Progenitor cell of endocrine pancreas (in vitro differentiated cells): ENCODE measurements at places on chromosomes 1 and 21. TPM values are rescaled to one million over a fixed set of nuclear protein-coding genes. Genes with fewer than 3 reads are reported as not detected.

DNA sequence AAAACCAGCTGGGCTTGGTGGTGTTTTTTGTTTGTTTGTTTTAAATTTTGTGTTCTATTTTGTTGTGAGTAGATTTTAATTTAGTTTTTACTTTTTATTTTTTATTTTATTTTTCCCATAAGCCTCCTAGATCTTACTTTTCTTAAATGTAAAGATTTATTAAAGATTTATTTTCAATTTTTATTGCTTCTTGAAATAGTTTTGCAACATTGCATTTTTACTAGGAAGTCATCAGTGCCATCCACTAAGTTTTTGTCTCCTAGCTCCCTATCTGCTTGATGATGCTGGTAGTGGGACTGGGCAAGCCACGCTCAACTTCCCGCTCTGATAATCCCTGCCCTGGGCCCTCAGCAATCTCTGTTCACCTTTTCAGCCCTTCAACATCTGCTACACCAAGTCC, 175.4 kb downstream of the CDC7 start:
- DNase-seq, result no peak

GRCh38 chr1:162835157-162835899, 25.6 kb downstream of the CCDC190 start:
- DNase-seq, result no peak

DNA sequence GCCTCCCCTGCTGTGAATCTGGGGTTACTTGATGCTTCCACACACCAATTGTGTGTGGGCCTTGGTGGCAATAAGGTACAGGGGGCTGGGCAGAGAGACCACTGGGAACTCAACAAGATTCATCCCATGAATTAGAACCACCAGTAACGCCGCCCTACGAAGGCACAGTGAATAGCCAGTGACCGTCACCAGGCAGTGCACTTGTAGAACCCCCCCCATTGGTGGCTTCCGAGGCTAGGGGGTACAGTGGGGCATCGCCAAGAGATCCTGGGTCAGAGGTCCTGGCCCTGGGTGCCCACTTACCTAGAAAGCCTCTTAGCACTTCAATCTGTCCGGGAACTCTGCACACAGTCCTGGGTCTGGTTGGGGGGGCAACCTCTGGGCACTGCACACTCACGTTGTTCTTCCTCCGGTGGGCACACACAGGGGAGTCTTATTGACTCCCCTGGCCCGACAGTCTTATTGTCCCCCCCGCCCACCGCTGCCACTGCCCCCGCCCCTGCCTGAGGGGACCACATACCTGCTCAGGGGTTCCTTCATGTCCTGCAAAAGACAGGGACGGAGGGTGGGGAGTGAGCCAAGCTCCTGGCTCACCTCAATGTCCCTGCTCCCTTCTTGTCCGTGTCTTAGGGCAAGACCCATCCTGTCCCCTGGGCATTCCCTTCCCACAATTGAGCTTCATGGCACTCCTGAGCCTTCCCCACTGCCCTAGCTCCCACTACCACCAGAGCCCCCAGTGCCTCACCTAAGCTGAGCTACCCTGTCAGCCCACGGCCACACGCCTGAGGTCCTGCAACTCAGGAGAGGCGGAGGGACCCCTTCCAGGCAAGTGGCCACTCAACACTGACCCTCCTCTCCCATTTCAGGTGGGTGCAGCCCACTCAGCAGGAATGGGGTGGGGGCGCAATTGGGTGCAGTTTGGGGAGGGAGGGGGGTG, 2.5 kb upstream of the TRIM11 start:
- DNase-seq, result no peak

- DNase-seq, result no peak
Measured at GRCh38 chr21:46021978-46022544, 40.5 kb downstream of the COL6A1 start.

DNA sequence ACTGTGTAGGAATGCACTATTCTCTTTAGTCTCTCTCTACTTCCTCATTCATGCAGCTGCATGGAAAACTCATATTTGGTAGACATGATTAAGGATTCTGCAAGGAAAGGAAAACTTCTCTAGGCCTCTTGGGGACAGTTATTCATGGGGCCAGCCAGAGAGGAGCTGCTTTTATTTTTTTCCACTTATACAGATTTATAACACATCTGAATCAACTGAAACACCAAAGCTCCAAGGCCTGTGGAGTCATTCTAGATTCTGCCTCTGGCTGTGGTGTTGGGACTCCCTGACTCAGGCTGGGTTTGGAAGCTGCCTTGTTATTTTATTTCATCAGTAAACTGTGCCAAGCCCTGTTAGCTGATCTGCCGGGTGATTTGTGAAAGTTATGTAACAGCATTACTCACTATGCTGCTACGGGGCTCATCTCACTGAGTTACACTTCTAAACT, 83.9 kb upstream of the EDEM3 start:
- DNase-seq, result no peak

DNA sequence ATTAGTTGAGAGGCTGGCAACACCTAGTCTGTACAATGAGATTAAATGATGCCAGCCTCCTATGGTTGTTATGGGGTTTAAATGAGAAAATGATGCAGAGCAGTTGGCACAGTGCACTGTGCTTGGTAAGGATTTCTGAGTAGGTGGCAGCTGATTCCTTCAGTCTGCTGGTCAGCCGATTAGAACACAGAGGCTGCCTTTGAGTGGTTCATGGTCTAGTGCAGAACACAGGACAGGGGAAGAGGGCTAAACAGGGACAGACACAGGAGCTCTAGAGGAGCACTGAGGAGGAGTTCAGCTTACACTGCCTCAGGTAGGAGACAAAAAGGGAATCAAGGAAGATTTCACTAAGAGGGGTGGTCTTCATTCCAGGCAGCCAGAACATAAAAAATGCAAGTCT, 1.4 kb downstream of the TIE1 start:
- no peak for DNase-seq

DNA sequence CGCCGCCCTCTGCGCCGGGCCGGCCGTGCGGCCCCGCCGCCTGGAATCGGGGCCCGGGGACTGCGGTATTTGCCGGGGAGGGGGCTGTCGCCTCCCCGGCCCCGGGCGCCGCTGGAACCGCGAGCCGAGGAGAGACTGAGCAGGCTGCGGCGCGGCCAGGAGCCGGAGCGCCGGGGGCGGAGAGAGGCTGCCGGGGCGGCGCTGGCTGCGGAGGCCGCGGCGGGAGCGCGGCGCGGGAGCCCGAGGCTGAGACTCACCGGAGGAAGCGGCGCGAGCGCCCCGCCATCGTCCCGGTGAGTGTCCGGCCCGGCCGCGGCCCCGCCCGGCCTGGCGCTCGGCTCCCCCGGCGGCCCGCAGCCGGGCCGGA, 746 bp downstream of the DYRK1A start:
- DNase-seq, result no peak

DNA sequence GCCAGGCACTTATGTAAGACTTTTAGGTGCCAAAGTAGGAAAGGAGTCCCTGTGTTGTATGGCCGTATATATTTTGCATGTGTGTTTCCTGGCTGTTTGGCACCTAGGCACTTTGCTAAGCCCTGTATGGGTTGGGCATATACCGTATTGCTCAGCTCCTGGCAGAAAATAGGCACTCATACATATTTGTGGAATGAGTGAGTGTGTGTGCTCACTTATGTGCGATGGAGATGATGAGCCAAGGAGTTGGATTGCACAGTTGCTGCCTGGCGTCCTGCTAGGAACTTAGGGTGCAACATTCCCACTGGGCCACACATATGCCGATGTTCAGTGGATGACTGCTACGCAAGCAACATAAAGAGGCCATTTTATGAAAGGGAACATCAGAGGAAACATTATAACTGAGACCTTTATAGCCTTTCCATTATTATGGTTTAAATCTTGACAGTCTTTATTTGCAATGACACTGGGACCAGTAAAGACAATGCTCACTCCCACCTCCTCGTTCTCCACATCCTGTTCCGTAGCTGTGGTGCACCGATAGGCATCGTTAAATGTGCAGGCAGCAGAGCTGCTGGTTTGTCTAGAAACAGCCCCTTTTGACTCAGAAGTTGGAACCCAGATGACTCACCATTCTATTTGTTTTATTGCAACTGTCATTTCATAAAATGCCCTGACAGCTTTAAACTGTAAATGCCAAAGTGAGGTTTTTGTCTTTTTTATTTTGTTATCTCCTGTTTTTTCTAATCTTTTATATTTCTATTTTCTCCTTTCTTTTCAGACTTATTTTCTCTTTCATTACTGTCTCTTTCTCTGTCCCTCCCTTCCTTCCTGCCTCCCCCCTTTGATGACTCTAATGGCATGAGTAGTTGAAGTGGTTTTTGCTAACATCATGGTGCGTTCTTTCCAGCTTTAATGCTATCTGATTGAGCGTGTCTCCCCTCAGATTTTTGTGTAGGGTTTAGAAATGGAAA, 36.1 kb downstream of the PEX14 start:
- DNase-seq, result no peak

GRCh38 chr1:33327587-33328325, 6.9 kb upstream of the A3GALT2 start:
- no peak for DNase-seq

- no peak for DNase-seq
Measured at GRCh38 chr1:65845535-65846060, 52.9 kb downstream of the PDE4B start.

DNA sequence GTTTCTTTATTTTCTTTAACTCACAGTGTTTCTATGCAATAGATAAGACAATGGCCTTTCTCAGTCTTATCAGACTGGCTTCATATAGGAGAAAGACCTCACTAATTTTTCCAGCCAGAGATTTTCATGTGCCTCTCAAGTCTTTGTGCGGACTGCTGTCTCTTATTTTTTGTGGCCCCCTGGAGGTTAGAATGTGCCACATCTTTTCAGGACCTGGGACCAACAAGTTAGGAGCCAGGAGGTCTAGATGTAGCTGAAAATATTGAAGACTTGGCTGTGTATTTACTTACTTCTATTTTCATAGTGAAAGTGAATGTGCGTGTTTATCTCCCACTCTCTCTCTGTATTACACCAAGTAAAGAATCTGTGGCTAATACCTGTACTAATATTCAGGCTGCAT, 42.1 kb upstream of the CFHR3 start:
- DNase-seq, result no peak

DNA sequence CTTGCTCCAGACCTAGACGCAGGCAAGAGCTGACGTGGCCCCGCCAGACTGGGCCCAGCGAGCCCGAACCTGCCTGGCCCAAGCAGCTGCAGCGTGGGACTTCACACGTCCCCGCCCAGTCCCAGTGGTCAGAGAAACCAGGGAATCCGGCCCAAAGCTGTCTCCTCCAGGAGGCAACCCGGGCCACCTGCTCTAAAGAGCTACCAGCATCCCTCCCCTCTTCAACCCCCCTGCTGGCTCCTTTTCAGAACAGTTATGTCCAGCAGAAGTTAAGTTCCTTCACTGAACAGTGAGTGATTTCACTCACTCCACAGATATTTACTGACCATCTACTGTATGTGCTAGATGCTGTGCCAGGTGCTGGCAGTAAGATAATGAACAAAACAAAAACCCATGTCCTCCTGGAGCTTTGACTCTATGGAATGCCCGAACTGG, 2.1 kb upstream of the EFNA1 start:
- DNase-seq, result no peak

- DNase-seq, result no peak
Measured at GRCh38 chr1:40708750-40709099, 17.2 kb downstream of the NFYC start.

- DNase-seq, result no peak
Measured at GRCh38 chr21:33015756-33016155, 10.0 kb upstream of the OLIG2 start.

- no peak for DNase-seq
Measured at GRCh38 chr1:97636941-97637340, 283.9 kb downstream of the DPYD start.

GRCh38 chr1:175015243-175015642, 8.0 kb downstream of the MRPS14 start:
- no peak for DNase-seq

PLEKHG5 gene
- 72.3 and 77.0 TPM in 2 replicates for total RNA-seq

HSD3B2 gene
- total RNA-seq, result not detected in 2 replicates

SPRR2G gene
- not detected in 2 replicates for total RNA-seq

ITLN2 gene
- 1.2 and 1.8 TPM in 2 replicates for total RNA-seq

MEGF6 gene
- total RNA-seq, result 79.2 and 83.8 TPM in 2 replicates

SLC19A2 gene
- total RNA-seq, result 18.1 and 19.5 TPM in 2 replicates

TRABD2B gene
- total RNA-seq, result 11.8 and 14.5 TPM in 2 replicates

RGS4 gene
- total RNA-seq, result 7.3 and 12.1 TPM in 2 replicates

FYB2 gene
- 7.6 and 9.6 TPM in 2 replicates for total RNA-seq

CYP4X1 gene
- total RNA-seq, result 0.24 and 0.80 TPM in 2 replicates

FGGY gene
- 18.0 and 18.2 TPM in 2 replicates for total RNA-seq

FAM163A gene
- 1.1 and 1.5 TPM in 2 replicates for total RNA-seq

C1orf116 gene
- 31.3 and 31.9 TPM in 2 replicates for total RNA-seq

CENPS gene
- 22.2 and 22.5 TPM in 2 replicates for total RNA-seq
